ENCODE measurements at places on chromosomes 2 and 18. TPM values are rescaled to one million over a fixed set of nuclear protein-coding genes. Genes with fewer than 3 reads are reported as not detected.
A peak's percentile ranks its signal among the peaks of the same experiment; 100 is the strongest.

Gene TBR1
- total RNA-seq, result not detected

- no peak for DNase-seq
Measured at GRCh38 chr18:11407940-11408339, 201.5 kb upstream of the SLC35G4 start.

- no peak for DNase-seq
Measured at GRCh38 chr2:241541564-241542277, 16.8 kb upstream of the BOK start.

DNA sequence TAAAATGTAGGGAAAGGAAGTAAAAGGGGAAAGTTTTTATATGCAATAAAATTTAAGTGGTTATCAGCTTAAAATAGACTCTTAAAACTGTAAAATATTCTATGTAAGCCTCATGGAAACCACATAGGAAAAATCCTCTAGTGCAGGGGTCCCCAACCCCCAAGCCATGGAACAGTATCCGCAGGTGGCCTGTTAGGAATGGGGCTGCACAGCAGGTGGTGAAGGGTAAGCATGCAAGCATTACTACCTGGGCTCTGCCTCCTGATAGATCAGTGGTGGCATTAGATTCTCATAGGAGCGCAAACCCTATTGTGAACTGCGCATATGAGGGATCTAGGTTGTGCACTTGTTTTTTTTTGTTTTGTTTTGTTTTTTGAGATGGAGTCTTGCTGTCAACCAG, 1409.3 kb upstream of the CDH2 start:
- DNase-seq, result no peak

DNA sequence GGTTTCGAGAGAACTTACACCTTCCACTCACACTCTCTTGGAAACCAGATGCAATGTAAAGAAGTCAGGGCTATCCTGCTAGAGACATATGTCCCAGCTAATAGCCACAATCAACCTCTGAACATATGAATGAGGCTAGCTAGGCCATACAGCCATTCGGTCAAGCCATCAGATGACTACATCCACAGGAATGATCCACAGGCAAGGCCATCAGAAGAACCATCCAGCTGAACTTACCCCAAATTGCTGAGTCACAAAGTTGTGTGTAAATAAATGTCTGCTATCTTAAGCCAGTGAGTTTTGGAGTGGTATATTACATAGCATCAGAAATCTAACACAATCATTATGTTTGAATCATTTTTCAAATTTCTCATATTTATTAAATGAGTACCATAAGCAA, 5.2 kb upstream of the SPAST start:
- DNase-seq, result peak; percentile 6

- DNase-seq, result no peak
Measured at GRCh38 chr2:951224-952006, 766 bp downstream of the SNTG2 start.

DNA sequence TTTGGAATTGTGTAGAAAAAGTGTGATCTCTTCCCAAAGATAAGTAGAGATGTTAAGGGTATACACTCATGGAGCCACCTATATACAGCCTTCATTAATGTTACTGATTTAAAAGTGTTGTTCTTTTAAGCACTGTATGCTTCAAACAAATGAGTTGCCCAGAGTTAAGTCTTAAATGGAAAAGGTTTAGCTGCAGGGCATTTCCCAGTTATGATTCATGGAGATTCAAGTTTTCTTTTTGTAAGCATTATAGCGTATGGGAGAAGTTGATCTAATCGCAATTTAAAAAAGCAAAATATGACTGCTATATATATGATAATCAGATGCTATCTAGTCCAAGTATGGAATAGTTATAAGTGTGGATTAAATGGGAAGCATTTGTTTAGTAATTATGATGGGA, 4.8 kb downstream of the PDK1 start:
- DNase-seq, result no peak

- peak; percentile 88 for DNase-seq
Measured at GRCh38 chr2:9249020-9249800, 42.6 kb downstream of the ASAP2 start.

DNA sequence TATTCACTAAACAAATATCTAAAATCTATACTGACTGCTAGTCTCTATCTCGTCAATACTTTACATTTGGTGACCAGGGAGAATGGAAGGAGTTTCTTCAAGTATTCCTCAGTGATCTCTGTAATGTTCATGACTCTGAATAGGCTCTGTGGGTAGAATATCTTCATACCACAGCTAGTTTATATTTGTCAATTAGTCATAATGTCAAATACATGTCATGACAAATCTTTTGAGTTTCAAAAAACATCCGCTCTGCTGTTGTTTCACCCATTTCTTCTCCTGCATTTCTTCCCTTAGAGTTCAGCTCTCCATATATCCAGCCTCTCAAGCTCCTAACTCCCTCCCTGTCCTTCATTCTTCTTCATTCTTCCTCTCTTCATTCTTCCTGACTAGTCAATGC, 206.5 kb upstream of the FANCL start:
- DNase-seq, result peak; percentile 32

DNA sequence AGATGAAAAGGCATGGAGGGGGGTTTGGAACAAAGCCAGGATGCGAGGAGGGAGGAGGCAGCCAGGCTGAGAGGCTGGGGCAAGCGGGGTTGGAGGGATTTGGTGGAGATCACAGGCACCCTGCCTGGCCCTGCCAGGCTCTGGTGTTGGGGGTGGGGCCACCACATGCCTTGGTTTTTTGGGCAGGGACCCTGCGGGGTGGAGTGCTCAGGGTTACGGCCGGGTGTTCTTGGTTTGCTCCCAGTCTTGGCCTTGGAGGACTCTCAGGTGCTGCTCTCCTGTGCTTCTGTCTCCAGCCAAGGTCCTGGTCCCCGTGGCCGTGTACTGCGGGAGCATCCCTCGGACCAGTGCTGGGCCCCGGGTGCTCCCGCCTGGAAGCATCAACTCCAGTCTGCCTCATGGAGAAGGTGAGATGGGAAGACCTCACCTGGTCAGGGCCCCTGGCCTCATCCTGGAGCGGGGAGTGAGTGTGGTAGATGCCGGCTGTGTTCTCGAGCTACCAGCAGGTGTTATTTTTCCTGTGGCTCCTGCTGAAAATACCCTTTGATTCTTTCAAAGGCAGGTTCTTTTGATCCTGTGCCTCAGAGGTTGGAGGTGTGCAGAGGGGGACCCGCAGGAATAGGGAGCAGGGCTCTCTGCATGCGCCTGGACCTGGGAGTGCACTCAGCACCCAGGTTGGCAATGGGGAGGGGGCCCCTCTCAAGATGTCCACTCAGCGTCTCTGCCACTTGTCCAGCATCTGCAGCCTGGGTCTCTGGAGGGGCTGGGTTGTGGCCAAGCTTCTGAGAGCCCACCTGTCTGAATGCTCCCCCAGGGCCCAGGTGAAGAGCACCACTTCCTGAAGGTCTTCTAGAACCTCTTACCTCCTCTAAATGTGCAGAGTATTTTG, 17.0 kb downstream of the TOGARAM2 start:
- no peak for DNase-seq

Gene FAP
- 52.8 TPM for total RNA-seq

Gene CIDEA
- total RNA-seq, result 1.3 TPM
